Kidney (tissue), 22 donors: ENCODE measurements at places on chromosomes 3 and 15. TPM values are rescaled to one million over a fixed set of nuclear protein-coding genes. Genes with fewer than 3 reads are reported as not detected.

- peak; percentile 68 for DNase-seq
These were observed 83.6 kb upstream of the SPATA12 start for GRCh38 chr3:56976651-56977560.

DNA sequence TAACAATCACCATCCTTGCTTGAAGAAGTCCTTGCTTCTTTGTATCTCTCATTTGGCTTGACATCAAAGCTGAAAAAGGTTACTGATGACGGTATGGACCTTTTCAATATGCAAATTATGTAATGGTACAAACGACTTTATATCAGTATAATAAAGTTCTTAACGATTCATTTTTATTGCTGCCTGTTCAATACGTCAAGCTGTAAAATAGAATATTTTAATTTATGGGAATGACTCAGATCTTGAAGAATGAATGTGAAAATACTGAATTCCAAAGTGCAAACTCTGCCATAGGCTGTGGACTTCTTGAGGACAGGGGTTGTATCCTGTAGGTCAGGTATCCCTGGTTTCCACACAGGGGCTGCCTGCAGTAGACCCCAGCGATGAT lies 156.2 kb downstream of the PLCL2 start:
- DNase-seq = no peak

DNA sequence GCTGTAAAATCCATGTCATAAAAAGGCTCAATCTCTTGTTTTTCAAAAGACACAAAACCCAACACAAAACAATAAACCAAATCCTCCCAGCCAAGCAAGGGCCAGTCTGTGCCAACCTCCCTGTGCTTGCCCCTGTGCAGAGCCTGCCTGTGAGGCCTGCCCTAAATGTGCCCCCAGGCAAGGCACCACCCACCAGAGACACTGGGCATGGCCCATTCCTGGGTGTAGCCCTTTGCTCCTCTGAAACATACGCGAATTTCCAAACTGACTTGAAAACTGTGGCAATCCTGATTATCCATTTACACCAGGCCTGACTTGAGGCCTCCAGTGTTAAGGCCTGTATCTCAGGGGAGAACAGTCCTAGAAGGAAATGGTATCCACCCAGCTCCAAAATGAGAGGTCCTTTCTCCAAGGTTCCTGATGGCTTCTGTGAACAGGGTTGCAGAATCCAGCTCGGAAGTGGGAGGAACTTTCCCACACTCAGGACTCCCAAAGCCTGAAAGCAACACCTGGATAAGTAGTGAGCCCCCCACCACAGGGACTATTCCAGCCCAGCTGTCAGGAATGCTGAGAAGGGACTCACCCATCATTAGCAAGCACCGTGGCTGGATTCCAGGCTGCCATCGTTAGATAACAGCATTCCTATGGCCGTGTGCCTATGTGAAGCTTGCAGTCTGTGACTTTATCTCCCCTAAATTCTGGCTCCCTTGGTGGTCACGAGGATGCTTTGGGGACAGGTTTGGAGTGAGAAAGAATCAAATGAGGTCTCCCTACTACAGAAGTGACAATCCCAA lies 61.8 kb downstream of the CACNA2D2 start:
- DNase-seq = no peak

DNA sequence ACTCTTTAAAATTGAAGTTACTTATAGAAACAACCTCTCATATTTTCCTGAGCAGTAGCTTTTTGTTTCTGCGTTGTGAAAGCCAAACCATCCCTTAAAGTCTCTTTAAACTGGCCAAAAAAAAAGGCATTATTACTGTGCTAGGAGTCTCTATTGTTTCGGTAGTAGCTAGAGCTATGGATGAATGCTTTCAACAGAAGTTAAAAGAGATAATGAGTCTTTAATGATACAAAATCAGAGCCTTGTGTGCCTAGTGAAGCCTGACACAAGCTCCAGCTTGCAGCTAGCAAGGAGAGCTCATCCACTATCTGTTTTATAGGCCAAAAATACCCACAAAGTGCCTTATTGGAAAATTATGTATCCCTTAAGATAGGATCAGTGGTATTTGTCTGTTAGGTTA lies 360.4 kb upstream of the CDIN1 start:
- DNase-seq = no peak

- DNase-seq = no peak
These were observed 11.0 kb upstream of the ARL14 start for GRCh38 chr3:160665784-160666526.

DNA sequence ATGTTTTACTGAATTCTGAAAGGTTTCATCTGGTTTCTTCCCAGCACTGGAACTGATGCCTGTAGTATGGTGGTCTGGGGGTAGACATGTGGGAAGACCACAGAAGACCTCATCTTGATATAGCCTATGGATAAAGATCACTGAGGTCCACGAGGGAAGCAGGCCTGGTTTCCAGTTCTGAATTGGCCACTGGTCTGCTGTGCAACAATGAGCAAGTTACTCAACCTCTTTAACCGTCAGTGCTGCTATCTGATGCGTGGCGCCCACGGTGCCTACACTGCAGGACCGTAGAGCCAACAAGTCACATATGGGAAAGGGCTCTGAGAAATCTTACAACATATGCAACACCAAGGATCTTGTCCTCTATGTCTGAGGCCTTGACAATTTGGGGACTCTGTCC lies 13.3 kb downstream of the TLE3 start:
- no peak for DNase-seq

- DNase-seq = no peak
These were observed 767.0 kb downstream of the CADM2 start for GRCh38 chr3:85725809-85726208.

GRCh38 chr3:196127308-196128040 lies 45.6 kb upstream of the TFRC start:
- no peak for DNase-seq

DNA sequence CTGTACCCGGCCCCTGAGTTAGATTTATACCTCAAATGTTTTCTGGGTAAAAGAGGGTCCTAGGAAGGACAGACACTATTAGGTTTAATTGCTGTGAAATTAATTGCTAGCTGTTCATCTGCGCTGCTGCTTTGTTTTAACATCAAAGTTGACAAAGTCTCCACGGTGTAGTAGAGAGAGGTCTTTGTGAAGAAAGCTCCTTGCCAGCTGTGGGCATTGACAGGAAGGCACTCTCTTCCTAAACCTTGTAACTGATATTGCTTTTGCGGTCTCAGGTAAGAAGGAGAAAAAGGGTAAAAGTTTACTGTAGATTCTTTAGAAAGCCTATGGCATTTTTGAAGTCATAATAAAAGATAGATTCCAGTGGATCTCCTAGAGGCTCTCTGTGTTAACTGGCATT lies 68.1 kb downstream of the PTPRG start:
- no peak for DNase-seq

- DNase-seq = peak; percentile 87
These were observed 6.1 kb upstream of the CMTM6 start for GRCh38 chr3:32508711-32509110.

GRCh38 chr15:60318216-60318867 lies 79.4 kb downstream of the ANXA2 start:
- DNase-seq = no peak

DNA sequence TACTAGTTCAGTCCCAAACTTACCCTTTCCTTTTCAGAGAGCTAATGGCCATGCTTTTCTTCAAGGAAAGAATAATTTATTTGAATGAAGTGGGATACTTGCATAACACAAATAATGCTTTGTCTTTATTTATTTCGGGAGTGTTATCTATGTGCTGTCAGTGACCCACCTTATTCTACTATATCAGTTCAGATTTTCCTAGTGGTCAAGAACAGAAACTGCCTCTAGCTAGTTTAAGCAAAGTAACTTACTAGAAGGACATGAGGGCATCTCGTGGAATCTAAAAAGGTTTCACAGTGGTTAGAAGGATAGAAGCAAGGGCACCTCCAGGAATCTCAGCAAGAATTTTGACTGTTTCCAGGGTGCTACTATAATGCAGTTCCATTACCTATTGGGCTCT lies 3.8 kb upstream of the TIMMDC1 start:
- no peak for DNase-seq

DNA sequence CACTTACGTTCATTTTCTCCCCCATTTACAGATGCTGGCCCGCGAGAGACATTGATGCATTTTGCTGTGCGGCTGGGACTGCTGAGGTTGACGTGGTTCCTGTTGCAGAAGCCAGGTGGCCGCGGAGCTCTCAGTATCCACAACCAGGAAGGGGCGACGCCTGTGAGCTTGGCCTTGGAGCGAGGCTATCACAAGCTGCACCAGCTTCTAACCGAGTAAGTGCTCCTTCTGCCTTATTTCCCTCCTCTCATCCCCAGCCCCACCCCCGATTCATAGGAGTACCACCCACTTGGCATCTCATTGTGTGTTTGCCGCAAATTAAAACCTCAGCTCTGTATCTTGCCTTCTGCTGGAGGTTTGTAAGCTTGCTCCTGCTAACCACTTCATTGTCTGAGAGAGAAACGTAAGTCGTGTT lies 163.3 kb downstream of the AKAP13 start:
- peak; percentile 55 for DNase-seq

DNA sequence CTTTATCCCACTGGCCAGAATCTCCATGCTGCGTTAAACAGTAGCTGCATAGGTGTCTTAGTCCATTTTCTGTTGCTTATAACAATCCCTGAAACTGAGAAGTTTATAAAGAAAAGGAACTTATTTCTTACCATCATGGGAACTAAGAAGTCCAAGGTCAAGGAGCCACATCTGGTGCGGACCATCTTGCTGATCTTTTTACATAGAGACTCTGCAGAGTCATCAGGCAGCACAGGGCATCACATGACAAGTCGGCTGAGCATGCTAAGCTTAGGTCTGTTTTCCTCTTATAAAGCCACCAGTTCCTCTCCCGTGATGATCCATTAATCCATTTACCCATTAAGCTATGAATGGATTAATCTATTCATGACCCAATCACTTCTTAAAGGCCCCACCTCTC lies 22.4 kb upstream of the FAM174B start:
- no peak for DNase-seq

GRCh38 chr3:58528629-58529028 lies 8.4 kb downstream of the ACOX2 start:
- DNase-seq = peak; percentile 54

DNA sequence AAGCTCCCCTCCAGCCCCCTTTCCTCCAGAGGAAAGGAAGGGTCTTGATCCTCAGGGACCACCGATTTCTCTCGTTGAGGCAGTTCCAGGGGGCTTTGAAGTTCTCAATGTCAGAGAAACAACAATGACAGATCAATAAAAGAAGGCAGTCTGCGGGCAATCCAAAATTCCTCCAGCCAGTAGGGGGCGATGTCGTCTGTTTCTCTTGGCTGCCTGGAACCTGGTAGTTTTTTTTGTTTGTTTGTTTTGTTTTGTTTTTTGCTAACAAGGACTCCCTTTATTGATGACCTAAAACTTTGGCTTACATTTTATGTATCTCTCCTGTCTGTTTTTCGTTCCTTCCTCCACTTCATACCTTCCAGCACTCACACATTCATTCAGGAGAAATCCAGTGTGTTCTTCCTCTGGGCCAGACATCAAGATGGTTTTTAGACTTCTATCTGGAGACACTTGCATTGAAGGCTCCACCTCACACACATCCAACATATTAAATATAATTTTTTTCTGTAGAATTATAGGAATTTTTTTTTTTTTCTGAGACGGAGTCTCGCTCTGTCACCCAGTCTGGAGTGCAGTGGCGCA lies 276.6 kb downstream of the RPLP1 start:
- no peak for DNase-seq

DNA sequence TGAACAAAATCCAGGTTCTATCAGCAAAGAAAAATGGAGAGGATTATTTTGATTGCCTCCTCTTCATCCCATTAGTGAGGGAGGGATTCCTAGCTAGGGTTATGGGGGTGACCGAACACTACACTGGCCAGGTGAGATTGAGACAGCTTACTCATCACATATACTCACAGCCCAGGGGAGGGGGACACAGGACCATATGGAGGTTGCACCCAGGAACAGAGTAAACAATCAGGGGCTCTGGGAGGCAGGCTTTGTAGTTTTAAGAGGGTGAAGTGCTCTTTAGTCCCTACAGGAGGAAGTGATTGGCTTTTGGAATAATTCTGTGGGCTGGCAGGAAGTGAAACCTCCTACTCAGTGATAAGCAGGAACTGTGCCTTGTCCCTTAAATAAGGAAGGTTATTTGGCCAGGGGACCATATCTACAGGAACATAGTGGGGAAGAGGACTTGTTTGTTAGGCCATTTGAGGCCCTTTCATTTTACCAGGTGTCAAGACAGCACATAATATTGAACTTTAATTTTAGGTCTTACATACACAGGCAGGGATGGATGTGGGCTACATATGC lies 17.5 kb upstream of the KCTD6 start:
- no peak for DNase-seq

GRCh38 chr15:80339601-80340000 lies 64.6 kb upstream of the ARNT2 start:
- DNase-seq = no peak

DNA sequence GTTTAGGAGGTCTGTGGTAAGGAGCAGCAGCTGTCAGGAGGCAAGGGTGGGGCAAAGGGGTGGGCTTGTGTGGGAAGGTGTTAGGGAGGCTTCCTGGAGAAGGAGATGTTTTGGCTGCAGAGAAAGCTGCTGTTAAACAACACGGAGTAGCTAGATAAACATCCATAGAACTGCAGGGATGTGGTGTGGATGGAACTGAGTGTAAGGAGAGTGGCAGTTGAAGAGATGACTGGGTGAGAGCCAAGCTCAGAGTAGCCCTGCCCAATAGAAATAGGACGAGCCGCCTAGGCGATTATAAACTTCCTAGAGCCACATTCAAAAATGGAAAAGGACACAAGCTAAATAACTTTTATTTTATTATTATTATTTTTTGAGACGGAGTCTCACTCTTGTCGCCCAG lies 19.9 kb downstream of the RPLP1 start:
- DNase-seq = no peak

GRCh38 chr3:103059432-103059831 lies 624.6 kb downstream of the ZPLD1 start:
- peak; percentile 39 for DNase-seq

- DNase-seq = no peak
These were observed 171.5 kb upstream of the NANOGP8 start for GRCh38 chr15:35256551-35256950.

Gene SAMMSON
- not detected for polyA plus RNA-seq

Gene GXYLT2
- polyA plus RNA-seq = 0.39 TPM

Gene GUCA1C
- polyA plus RNA-seq = 2.7 TPM

Gene COL6A5
- not detected for polyA plus RNA-seq

Gene CPLX3
- not detected for polyA plus RNA-seq

Gene P2RY14
- polyA plus RNA-seq = 0.54 TPM

Gene KCNAB1
- polyA plus RNA-seq = 1.7 TPM

Gene GPR15
- not detected for polyA plus RNA-seq

Gene GOLGA6L24
- not detected for polyA plus RNA-seq

Gene GPR62
- 0.41 TPM for polyA plus RNA-seq

Gene FBXW12
- polyA plus RNA-seq = not detected

Gene CLDN1
- polyA plus RNA-seq = 6.2 TPM

Gene C3orf85
- polyA plus RNA-seq = 40.4 TPM

Gene NANOGP8
- polyA plus RNA-seq = not detected

Gene DUOXA2
- polyA plus RNA-seq = 0.37 TPM

Gene HRG
- 22.8 TPM for polyA plus RNA-seq

Gene PRR20G
- polyA plus RNA-seq = not detected
